Dermis blood vessel endothelial cell (primary cell): ENCODE measurements at places on chromosomes 1 and 21. TPM values are rescaled to one million over a fixed set of nuclear protein-coding genes. Genes with fewer than 3 reads are reported as not detected.

- peak; percentile 93 for DNase-seq
These were observed at the start of gene CREG1 for GRCh38 chr1:167553136-167554027. TSS of gene CREG1 (minus strand) at chr1:167553762.

DNA sequence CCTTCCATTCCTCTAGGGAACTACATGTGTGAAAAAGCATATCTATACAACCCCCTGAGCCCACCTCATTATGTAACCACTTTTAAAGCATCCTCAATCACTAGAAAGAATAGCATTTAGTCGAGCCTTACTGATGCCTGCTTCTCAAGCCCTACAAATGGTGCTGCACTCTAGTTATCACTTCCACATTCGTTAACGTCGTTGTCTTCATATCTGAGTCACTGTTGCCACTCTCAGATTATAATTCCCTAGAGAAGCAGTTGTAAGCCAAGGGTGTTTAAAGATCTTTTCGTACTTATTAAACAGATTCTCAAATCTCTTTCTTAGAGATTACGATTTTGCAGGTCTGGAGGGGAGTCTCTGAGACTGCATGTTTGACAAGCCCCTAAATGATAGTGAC, 16.5 kb downstream of the ATP1B1 start:
- DNase-seq = no peak

DNA sequence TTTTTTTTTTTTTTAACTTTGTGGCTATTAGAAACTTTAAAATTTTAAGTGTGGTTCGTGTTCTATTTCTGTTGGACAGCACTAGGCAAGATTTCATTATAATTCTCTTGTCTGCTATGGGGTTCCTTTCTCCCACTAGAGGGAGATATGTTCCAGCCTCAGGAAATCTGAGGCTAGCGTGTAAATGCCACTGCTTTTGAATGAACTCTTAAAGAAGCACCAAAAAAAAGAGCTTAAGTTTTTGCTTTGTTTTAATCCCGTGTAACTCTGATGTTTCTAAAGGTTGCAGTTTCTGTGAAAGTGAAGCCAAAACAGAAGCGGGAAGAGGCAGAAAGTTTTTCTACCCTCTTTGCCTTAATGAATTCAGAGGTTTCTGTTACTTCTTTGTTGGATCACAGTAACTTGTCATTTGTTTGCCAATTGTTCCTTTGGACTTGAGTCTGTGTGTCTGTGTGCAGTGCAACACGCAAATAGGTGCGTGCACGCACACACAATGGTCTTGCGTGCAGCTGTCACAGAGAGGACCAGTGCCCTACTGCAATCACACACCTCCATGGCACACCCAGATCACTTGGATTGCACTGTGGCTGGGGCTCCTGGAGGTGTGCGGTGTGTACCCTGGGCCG, 32.3 kb downstream of the HHAT start:
- DNase-seq = peak; percentile 51

DNA sequence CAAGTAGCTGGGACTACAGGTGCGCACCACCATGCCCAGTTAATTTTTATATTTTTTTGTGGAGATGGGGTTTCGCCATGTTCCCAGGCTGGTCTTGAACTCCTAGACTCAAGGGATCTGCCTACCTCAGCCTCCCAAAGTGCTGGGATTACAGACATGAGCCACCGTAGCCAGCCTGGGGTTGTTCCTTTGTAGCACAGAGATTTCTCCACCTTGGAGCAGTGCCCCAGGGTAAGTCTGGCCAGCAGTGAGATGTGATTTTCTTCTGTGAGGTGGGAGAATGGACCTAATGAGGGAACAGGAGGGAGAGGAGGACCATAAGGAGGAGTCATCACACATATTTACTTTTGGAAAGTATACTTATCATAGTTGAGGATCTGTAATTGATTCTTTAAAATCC, 61.1 kb upstream of the GADD45A start:
- DNase-seq = no peak

- peak; percentile 33 for DNase-seq
These were observed 660 bp downstream of the GCLM start for GRCh38 chr1:93908394-93909145.

REN gene
- not detected in 2 replicates for total RNA-seq

FCRL2 gene
- total RNA-seq = not detected in 2 replicates
